CD4-positive, alpha-beta T cell treated with Interferon gamma for 1 hour (primary cell): ENCODE measurements at places on chromosomes 7 and 10.

DNA sequence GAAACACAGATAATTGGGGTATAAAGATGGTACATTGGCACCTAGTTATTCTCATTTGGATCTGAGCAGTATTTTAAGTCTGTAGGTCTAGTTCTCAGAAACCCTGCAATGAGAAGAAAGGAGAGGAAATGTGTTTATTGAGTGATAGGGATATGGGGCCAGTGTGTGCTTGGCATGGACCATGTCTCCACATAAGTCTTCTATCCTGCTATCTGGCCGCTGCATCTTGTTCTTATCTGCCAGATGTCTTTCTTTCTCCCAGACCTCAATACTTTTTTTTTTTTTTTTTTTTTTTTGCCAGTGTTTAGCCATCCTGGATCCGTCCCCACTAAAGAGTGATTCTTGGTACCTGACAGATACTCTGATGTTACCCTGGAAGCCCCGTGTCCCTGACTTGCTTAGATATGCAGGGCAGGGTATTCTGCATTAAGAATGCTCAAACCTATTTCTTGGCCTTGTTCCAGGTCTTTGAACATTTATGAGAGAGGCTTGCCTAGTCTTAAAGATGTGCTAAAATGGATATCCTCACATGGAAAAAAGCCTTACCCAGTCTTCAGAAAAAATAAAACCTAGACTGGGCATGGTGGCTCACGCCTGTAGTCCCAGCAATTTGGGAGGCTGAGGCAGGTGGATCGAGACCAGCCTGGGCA lies 10.0 kb downstream of the MTURN start:
- no peak for DNase-seq

DNA sequence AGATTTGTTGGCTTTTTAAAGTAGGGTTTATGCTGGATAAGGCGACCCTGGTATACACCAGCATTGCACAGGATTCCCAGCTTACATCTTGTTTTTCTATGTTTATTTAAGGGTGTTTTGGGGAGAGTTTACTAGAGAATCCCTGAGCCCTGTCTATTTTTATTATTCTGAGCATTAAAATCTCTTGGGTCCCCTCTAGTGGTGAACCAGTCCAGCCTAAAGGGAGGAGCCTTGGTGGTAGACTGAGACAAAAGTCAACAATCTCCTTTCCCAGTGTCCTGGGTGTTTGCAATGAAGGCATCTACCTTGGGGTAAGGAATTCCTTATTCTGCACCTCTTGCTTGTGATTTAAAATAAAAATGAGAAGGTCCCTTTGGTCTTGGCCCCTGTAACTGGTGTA lies 38.2 kb downstream of the ANTXRL start:
- no peak for DNase-seq

DNA sequence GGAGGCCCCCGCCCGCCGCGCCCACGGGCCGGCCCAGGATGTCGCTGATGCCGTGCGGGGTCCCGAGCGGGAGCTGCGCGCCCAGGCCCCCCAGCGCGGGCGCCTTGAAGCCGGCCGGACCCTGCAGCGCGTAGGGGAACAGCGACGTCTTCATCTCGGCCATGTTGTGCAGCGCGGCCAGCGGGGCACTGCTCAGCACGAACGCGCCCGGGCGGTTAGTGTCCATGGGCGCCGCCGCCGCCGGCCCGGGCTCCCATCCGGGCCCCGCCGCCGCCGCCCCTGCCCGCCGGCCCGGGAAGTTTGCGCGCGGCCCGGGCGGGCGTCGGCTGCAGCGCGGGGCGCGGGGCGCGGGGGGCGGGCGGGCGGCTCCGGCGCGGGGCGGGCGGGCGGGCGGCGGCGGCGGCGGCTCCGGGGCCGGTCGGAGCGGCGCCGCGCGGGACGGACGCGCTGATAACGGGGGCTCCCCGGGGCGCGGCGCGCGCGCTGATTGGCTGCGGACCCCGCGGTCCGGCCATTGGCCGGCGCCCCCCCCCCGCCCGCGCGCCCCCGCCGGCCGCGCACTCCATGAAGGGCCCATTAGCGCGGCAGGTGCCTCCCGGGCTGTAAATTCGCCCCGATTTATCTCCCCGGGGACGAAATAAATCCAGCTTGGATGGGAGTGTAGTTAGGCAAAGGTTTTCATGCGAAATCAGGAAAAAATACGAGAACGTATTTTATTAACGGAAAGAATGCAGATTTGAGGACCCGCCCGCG lies at the start of gene NKX6-2:
Gene NKX6-2, minus strand, starts transcription at position 425 of the 753 bp plus-strand sequence. Its CDS starts 199 bp downstream, at position 226.
- no peak for DNase-seq

DNA sequence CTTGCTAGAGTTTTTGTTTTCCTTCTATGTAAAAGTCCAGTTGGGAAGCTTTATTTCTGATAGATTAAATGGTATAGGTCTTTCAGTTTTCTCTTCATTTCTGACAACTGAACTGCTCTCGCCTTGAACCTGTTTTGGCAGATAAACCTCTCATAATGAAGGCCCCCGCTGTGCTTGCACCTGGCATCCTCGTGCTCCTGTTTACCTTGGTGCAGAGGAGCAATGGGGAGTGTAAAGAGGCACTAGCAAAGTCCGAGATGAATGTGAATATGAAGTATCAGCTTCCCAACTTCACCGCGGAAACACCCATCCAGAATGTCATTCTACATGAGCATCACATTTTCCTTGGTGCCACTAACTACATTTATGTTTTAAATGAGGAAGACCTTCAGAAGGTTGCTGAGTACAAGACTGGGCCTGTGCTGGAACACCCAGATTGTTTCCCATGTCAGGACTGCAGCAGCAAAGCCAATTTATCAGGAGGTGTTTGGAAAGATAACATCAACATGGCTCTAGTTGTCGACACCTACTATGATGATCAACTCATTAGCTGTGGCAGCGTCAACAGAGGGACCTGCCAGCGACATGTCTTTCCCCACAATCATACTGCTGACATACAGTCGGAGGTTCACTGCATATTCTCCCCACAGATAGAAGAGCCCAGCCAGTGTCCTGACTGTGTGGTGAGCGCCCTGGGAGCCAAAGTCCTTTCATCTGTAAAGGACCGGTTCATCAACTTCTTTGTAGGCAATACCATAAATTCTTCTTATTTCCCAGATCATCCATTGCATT lies 27.1 kb downstream of the MET start:
- DNase-seq, result no peak

DNA sequence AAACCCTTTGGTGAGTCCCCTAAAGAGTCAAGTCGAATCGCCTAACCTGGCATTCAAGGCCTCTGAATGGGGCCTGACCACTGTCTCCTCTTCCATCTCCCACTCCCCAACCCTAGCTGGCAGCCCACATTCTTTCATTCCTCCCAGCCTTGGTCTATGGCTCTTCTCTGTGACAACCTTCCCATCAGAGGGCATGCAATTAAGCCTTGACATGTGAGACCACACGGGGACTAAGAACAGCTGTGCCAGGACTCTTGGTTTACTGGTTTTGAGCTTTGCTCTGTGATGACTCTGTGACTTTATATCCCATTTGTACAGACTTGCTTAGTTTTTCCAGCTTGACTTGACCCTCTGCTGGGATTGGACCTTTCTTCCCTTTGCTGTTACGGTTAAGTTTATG lies 116.6 kb downstream of the BUB3 start:
- no peak for DNase-seq

GRCh38 chr7:117836-118614 lies 74.3 kb upstream of the FAM20C start:
- no peak for DNase-seq

- DNase-seq, result no peak
Observed at GRCh38 chr10:43039624-43040481, 37.0 kb upstream of the RET start.

DNA sequence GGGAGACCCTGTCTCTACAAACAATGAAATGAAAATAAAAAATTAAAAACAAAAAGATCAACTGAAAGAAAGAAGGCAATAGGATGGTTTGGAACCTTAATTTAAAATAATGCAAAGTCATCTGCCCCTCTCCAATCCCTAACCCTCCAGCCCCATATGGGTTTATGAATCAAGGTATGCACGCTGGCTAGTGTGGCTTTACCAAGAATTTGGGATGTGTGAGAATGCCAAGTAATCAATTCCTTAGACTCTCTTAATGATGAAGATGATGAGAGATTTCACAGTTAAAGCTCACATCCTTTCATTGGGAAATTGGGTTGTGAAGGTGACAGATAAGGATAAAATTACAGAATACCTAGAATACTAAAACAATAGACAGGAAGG lies 147.1 kb upstream of the AOAH start:
- no peak for DNase-seq

DNA sequence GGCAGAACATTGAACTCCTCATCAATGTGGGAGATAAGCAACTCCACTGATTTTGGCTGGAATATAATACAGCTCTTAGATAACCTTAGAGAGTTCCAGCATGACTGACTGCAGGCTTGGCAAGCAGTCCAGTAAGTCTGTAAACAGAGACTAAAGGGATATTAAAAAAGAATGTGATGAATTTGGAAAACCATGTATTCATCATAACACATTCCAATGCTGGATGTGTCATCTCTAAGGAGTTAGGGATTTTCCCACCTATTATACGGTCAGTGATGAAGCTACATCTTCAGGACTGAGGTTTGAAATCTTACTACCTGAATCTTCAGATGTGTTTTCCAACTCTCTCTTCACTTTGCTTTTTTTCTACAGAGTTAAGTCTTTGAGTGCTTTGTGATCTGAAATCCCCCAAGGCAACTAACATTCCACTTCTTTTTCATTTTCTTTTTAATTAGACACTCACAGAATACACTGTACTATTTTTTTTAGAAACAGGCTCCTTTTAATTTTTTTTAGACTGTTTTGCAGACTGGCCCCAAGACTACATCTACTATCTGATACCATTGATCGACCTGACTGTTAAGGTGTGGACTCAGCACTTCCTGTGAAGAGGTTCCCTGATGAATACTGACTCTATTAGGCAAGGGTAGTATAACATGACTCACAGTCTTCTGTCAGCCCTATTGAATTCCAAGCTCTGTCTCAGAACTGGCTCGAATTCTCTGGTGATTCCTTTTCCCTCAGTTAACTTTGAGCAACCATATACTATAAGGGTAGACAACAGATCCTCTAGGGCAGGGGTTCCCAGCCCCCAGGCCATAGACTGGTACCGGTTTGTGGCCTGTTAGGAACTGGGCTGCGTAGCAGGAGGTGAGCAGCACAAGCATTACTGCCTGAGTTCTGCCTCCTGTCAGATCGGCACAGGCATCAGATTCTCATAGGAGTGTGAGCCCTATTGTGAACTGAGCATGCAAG lies 678.2 kb downstream of the GRM8 start:
- DNase-seq, result no peak

- DNase-seq, result no peak
Observed at GRCh38 chr7:44287488-44288380, 37.7 kb downstream of the CAMK2B start.

DNA sequence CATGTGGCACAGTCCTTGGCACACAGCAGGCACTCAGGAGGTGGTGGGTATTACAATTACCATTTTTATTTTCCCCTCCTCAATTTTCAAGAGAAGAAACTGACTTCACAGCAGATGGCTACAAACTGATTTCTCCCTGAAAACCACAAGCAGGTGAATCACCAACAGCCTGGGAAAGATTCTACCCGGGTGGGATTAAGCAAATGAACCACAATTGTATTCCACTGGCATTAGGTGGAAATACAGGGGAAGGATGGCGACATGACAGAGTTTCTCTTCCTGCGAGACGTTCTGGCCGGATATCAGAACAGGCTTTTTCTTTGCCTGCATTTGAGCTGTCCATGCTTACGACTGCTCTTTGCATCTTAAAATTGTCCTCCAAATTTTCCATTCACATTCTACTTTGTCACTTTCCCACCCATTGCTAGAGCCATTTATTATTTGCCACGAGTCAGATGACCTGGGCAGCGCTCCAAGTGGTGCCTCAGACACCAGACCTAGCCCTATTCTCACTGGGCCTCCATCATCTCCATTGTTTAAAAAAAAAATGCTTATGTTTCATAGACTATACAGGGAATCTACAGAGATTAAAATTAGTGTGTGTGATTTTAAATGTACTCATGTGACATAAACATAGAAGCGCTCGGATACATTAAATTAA lies 4.6 kb downstream of the DENND11 start:
- no peak for DNase-seq
